SHP77 (cell line): ENCODE measurements at places on chromosomes 7 and 10.

DNA sequence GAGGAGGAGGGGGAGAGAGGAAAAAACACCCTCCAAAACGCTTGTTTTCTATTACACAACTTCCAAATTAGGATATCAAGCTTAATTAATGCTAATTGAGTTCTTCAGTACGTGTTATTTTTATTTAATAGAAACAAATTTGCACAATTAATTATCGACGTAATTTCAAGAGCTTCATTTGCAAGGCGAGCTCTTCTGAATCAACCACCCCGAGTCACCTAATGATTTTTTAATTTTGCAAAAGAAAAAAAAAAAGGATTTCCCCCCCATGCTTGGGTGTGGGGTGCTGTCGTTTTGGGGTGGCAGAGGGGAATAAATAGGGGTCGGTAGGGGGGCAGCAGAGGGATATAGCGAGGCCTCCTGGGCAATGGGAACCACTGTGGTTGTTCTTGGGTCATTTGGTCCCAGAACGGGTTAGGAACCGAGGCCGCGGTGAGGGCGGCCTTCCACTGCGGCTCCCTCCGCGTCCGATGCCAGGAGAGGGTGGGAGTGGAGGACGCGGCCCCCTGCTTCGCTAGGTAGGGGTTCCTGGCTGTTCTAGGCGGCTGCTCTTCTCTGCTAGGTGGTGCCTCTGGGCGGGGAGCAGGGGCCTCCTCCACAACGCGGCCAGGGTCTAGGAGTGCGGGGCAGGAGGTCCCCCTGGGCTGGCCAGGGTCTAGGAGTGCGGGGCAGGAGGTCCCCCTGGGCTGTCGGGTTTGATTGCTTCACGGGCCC lies 7.3 kb downstream of the UNCX start:
- no peak for DNase-seq

DNA sequence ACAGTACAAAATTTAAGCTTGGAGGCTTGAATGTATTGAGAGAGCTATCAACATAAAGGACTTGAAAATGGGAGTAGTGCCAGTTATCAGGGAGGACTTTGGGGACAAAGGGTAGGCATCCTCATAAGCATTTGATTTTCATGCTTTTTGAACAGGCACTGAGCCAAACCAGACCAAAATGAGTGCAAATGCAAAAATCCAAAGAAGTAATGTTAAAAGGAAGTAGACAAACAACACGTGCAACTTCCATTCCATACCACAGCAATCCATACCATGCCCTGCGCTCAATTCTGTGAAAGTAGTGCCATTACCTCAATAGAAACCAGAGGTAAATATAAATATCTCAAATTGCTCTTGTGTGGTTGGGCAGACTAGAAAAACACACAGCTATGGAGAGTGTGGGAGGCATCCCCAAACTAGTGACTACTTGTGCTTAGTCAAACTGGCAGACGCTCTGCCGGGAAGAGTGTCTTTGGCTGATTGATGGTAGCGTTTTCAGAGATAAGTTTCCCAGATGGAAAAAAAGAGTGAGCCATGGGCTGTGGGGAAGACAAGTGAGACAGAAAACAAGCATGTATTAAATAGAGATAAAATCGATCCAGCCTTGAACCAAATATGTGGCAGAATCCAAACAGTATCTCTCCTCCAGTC lies 161.5 kb downstream of the CREB5 start:
- peak; percentile 77 for DNase-seq

DNA sequence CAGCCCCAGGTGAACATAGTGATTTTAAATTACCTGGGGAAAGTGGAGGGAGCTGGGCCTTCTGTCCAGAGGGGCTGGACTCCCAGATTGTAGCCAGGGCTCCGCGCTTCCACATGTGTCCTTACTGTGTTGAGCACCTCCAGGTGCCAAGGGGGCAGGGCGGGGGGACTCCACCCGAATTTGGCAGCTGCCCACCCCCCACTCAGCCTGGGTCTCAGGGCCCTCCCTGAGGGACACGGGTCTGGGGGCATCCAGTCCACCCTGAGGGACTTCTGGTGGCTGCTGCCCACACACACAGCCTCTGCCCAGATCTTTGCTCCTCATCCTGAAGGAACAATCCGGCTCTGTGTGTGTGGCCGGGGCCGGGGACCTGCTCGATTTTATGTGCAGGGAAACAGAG lies 28.2 kb upstream of the ADGRA1 start:
- DNase-seq, result no peak

DNA sequence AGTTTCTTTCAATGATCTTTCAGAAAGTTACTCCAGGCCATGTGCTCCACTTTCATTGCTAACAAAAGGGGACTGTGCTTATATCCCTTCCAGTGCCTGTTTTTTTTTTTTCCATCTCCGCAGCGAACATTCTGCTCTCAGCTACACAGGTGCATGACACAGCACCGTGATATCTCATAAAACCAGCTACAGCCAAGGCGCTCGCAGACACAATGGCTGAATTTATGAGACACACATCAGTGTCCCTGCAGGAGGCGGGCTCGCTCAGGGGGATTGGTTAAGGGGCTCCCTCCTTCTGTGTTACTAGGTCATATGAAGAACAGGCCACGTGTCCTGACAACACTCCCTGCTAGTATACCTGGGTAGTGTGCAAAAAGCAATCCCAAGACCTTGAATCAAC lies 245.5 kb downstream of the SKAP2 start:
- no peak for DNase-seq

- no peak for DNase-seq
Measured at GRCh38 chr7:135210888-135211178, 493 bp downstream of the WDR91 start.

DNA sequence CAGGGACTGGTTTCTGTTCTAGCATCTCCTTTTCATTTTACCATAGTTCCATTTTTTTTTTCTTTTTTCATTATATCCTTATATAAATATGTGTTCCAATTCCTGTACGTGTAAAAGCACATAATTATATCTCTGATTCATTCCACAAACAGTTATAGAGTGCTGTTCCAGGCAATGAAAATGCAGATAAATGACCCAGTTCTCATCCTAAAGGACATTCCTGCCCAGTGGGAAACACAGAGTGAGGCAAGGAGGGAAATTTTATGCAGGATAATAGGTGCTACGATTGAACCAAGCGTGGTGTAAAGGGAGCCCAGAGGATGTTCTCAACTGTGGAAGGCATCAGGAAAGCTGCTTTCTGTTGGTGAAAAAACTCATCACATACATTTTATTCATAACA lies 408.1 kb downstream of the GATA3 start:
- DNase-seq, result no peak

GRCh38 chr10:102409604-102410428 lies 8.8 kb downstream of the PSD start:
- DNase-seq, result no peak

DNA sequence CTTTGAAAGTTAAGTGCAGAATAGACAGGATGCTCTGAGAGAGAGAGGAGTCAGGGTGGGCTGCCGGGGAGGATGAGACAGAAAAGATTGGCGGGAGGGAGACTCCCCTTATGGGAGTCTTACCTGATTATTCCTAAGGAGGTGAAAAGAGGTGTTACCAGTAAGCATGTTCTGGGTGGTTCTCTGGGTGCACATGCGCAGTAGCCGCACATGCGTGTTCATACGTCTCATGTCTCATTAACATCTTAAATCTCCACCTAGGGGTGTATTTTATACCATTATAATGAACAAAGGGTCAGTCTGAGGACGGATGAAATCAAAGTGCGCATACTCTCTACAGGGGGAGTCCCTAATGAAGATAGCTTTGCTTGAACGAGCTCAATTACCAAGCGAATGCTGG lies 592.9 kb upstream of the C7orf33 start:
- no peak for DNase-seq

- no peak for DNase-seq
Measured at GRCh38 chr10:45809837-45810236, 37.5 kb downstream of the AGAP4 start.

DNA sequence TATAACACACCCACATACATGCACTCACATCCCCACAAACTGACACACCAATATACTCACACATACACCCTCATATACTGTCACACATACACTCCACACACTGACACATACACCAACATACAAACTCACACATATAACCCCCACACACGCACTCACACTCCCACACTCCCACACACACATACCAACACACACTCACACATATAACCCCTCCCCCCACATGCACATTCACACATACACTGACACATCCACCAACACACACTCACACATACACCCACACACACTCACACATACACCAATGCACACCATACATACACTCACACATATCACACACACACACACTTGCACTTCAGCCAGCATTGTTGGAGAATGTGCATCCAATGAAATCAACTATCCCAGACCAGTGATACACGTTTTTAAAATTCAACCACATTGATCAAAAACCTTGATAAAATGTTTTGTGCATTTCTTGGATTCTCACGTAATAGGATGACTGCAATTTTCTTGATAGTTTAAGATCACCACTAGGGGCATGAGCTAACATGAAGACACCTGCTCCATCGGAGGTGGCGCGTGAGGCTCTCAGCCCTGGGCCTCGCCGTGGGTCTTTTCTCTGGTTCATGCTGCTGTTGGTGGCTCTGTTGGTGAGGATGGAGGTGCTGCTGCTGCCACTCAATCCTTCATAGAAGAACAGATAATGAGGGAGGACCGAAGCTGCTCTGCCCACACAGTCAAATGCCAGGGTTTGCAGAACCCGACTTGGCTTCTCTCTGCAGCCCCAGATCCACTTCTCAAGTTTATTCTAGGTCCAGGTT lies 32.1 kb upstream of the CHST15 start:
- DNase-seq, result no peak

GRCh38 chr10:46992803-46993561 lies 81.8 kb downstream of the PTPN20 start:
- peak; percentile 4 for DNase-seq

DNA sequence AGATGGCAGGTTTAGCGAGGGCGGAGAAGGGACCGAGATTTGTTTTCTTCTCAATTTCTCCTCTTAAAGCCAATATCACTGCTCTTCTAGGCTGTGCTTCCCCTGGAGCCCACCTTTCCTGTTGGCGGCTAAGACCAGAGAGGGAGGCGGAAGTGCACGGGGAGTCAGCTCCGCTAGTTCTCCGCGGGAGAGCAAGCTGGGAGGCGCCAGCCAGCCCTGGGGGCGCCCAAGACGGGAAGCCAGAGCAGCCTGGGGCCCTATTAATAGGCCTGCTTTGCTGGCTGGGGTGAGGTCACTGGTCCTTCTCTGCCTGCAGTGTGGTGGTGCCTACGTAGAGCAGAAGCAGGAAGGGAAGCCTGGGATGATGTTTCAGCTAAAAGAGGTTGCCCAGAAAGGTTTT lies 61.6 kb downstream of the LSM5 start:
- DNase-seq, result no peak

GRCh38 chr7:74709880-74710671 lies 52.6 kb downstream of the GTF2I start:
- no peak for DNase-seq

DNA sequence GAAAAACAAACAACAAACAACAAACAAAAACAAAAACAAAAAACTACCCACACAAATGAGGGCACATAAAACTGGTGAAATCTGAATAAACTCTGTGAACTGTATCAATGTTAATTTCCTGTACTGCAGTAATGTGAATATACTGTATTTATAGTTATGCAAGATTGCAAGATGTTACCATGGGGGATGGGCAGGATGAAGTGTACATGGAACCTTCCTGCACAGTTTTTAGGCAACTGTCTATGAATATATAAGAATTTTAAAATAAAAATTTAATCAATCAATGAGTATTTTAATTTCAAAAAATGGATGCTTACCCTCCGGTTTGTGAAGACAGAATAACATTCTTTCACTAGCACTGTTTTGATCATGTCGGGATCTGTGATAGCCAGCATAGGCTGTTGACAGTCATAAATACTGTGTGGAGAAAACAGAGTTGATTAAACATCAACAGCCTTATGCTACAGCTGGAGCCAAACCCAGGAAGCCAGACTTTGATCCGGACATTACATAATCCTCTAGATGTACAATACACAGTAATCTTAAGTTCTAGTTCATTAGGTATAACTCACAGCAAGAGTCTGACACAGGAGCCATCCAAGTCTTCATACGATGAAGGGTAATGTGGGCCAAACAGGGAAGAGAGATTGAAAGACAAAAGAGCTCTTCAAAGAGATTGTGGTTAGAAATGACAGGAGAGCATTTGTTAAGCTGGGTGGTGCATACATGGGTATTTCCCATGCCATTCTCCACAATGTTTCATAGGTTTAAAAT lies 14.8 kb downstream of the CYP3A7 start:
- no peak for DNase-seq

GRCh38 chr7:53470336-53470970 lies 435.0 kb downstream of the POM121L12 start:
- DNase-seq, result no peak

DNA sequence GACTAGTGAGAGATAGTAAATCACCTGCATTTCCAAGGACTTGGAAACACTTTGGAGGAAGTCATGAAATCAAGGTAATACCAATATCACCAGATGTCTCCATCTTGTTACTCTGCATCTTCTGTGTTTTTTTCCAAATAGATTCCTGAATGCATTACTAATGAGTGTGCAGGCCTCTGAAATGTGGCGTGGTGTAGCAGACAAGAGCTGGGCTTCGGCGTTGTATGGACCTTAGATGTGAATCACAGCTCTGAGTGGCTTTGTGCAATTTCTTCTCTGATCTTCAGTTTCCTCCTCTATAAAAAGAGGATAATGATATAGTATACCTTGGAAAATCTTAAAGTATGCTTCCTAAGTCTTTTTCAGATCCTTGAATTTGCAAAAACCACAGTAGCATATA lies 9.6 kb upstream of the MYPN start:
- no peak for DNase-seq

DNA sequence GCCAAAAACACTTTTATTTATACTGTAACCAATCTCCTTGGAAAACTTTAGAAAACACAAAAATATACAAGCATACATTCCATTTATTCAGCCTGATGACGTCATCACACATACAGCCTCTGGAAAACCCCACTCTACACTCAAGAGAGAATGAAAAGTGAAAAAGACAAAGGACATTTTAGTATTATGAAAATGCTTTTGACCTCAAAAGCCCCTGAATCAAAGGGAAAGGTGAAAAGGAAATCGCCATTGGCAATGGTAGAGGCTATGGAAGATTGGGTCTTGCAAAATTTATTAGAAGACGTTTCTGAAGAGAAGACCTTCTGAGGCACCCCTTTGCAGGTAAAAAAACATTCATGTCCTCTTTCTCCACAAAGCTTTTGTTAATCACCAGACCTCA lies 82.9 kb upstream of the STRIP2 start:
- no peak for DNase-seq

GRCh38 chr7:21641546-21641945 lies 98.7 kb downstream of the DNAH11 start:
- no peak for DNase-seq

GRCh38 chr7:71133856-71134255 lies 1.9 kb downstream of the GALNT17 start:
- no peak for DNase-seq
